T1000 (cell line): ENCODE measurements at places on chromosomes 5 and 9.

- no peak for DNase-seq
These were observed 382.1 kb downstream of the CDH18 start for GRCh38 chr5:19605846-19606407.

DNA sequence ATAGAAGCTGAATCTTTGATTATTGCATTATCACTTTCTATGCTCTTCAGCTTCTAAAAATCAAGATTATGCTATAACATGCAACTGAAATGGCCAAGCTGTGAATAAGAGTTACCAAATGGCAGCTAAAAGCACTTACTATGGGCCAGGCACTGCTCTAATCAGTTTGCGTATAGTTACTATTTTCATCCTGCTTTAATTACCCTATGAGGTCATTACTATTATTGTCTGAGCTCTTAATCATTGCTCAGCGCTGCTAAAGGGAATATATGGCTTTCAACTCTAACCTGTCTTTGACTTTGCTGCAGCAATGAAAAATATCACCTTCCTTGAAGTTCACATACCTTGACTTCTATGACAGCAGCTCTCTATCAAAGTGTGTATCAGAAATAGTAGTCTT lies 210.8 kb downstream of the TRPM3 start:
- DNase-seq = no peak

GRCh38 chr5:166251786-166252185 lies 2039.7 kb upstream of the WWC1 start:
- no peak for DNase-seq

GRCh38 chr5:72848474-72849428 lies 32.3 kb downstream of the TNPO1 start:
- DNase-seq = no peak

DNA sequence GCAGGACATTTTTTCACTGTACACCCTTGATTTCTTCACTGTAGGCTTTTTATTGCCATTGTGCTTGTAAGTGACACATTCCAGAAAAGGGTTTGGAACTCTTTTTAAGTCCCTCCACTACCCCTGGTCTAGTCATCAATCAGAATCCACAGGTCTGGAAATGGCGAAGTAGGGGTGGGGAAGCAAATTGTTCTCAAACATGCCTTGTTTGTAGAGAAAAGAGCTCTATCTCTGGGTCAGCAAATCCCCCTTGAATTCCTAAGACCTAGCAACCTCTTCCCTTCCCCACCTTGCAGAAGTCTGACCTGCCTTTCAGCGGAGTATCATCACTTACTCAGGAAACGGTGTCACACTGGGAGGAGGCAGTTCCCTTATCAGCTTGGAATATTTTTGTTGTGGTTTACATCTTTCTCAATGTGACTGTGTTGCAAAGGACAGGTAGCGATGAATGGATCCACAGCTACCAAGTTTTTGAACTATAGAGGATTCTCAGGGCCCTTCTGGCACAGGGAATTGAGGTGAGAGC lies 3.2 kb downstream of the SH3RF2 start:
- no peak for DNase-seq

- no peak for DNase-seq
These were observed 174.6 kb downstream of the CD180 start for GRCh38 chr5:67021962-67022361.

- DNase-seq = no peak
These were observed 320.2 kb upstream of the NREP start for GRCh38 chr5:112077180-112077579.

GRCh38 chr5:77635067-77635916 lies 3.2 kb downstream of the OTP start:
- no peak for DNase-seq
